WTC11 (cell line): ENCODE measurements at places on chromosomes 3 and 15.
A peak's percentile ranks its signal among the peaks of the same experiment; 100 is the strongest.

- no peak for DNase-seq
Measured at GRCh38 chr3:113747283-113748046, 630 bp downstream of the ATP6V1A start.

DNA sequence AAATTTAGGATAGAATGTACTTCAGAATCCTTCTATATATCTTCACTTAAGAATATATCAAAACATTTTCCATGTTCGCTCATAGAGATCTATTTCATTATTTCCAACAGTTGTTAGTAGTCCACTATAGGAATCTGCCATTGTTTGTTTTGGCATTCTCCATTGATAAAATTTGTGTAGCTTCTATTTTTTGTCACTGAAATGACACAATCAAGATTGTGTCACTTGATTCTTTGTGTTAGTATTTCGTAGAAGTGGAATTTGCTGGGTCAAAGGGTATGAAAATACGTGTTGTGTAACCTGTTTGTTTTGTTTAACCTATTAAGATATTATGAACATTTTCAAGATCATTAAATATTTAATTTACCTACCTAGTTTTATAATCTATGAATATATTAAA, 15.9 kb upstream of the GPR156 start:
- no peak for DNase-seq

GRCh38 chr3:14520967-14521366, 19.2 kb downstream of the GRIP2 start:
- DNase-seq: no peak

- no peak for DNase-seq
Measured at GRCh38 chr3:42209917-42210316, 56.1 kb downstream of the CCK start.

DNA sequence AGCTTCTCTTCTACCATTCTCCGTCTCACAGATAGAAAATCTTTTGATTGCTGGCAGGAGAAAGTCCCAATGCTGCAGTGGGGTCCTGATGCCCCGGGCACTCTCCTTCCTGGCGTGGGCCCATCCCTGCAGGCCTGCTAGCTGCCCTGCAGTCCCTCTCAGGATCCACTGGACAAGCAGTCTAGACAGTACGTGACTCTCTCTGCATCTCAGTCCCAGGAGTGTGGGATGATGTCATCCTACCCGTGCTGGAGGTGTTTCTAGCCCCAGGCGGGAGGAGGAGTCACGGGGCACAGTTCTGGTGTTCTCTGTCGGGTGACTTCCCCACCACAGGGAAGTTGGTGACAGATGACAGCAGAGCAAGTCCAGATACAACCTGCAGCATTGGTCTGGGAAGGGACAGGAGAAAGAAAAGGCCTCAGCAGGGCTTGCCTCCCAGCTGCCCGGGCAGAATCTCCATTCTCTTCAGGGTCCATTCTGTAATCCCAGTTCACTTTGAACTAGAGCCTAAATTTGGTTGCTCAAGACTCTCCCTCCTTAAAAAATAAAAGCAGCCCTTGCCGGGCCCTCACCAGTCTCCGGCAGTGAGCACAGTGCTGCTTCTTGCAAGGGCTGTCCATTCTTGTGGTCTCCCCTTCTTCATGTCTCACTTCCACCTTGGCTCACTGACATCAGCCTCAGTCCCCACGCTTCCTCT, 30.6 kb downstream of the SLC28A1 start:
- DNase-seq: no peak

GRCh38 chr3:72082186-72082715, 297.3 kb upstream of the PROK2 start:
- DNase-seq: no peak

GRCh38 chr3:4895838-4896237, 83.4 kb upstream of the BHLHE40 start:
- DNase-seq: no peak

DNA sequence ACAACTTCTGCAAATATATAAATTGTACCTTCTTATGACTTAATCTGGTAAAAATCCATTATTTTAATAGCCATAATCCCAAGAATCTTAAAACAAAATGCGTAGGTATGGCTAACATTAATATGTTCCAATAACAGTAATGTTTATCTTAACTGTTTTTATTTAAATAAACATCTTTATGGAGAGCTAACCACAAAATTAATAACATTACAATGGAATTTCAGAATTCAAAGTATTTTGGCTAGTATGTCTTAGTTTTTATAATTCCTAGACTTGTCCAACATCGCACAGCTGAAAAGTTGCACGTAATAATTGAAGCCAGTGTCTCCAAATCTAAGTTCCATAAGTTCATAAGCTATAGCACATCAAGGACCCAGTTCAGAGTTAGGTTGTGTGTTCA, 47.6 kb downstream of the ANKRD28 start:
- DNase-seq: no peak

GRCh38 chr3:35596335-35596995, 42.9 kb upstream of the ARPP21 start:
- DNase-seq: no peak

DNA sequence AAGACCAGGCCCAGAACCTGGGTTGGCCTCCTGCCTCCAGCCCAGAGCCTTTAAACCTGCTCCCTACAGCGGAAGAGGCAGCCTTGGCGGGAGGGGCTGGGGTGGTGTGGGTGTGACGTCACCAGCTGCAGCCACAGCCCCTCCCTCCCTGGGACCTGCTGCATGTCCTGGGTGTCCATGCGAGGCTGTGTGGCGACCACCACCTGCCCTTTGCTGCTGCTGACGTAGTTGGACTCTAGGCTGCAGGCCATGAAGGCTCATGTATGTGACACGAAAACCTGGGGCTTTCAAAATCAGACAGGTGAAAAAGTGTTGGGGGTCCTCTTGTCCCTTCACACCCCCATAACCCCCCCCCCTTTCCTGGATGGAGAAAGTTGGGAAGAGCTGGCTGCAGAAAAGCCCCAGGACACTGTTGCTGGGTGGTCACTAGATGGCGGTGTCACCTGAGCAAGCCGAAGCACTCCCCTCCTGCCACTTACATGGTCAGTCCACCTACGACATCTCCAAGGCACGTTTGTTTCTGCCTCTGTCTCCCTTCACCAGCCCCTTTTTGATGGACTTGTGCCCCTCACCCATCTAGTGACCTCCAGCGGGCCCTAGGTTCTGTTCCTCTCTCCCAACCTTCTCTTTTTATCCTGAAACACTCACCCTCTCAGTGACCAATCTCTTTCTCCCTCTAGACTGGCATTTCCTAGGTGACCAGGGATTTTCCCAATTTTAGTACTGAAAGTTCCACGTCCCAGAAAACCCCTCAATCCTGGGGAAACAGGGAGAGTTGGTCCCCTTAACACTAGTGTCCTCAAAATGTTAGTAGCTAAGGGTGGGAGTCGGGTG, 35.2 kb downstream of the SLC6A20 start:
- peak; percentile 68 for DNase-seq

DNA sequence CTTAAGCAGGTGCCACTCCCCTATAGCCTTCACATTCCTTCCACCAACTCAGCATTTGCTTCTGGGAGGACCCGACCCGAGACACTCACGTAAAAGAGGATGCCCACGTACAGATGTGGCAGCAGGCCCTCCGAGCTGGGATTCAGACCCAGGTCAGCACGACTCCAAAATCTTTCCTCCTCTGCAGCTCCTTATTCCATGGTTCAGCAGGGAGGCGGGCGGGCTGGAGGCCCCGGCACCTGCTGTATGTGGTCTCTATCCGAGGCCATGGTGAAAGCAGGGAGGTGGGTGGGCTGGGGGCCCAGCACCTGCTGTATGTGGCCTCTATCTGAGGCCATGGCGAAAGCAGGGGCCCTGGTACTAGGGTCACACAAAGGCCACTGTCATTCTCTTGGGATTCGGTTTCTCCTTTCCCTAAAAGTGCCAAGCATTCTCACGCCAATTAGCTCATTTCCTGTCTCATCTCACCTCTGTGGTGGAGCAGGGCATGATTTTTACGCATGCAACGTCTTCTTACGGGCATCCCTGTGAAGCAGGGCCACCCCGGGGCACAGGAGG, 5.9 kb upstream of the MUC4 start:
- no peak for DNase-seq

- DNase-seq: no peak
Measured at GRCh38 chr3:46442576-46443530, 21.9 kb downstream of the LTF start.

- DNase-seq: no peak
Measured at GRCh38 chr15:80971143-80971542, 18.5 kb downstream of the MESD start.

DNA sequence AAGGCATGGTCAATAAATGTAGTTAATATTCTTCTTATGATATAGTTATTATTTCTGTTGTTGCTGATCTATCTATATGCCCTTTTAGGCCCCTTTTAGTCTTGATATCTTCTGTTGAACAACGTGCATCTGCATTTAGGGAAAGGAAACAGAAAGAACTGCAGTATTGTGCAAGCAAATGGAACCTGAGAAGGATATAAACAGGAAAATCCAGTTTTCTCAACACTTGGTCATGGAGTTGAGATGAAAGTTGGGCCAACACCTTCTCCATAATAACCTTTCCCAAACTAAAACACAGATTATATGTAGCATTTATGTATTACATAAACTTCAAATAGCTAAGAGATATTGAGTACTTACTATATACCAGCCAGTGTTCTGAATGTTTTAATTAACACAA, 179.7 kb downstream of the ADAMTS9 start:
- no peak for DNase-seq

DNA sequence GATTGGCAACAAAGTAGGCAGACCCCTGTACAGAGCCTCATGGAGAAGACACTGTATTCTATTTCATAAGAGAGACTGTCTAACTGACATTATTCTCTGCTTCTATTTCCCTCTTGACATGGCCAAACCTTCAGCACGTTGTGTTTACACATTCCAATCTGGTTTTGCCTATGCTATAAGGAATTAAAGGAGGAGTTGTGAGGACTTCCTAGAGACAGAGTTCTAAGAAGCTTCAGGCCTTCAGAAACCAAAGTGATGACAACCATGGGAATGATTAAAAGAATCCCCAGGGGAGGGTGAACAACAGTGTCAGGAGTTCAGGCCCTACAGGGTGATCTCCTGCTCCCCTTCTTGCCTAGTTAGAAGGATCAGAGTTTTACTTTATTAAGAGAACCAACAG, 44.9 kb upstream of the CAPN7 start:
- no peak for DNase-seq

DNA sequence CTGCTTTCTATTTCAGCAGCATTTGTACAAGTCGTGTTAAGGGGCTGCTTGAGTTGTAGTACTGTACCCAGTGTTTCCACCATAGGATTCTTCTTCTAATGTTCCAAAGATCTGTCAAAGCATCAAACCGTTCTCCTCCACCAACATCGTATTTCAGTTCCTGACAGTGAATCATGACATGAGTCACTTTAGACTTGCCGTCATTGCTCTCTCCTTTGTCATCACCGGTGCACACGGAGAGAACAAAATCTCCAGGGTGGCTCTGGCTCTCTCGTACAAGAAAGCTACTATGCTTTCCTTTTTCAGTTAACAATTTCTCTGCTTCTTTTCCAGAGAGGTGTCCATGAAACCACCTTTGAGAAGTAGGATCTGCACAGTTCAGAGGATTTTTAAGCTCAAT, 270.9 kb upstream of the CCDC54 start:
- DNase-seq: no peak

GRCh38 chr3:99503350-99503749, 135.0 kb upstream of the COL8A1 start:
- no peak for DNase-seq

DNA sequence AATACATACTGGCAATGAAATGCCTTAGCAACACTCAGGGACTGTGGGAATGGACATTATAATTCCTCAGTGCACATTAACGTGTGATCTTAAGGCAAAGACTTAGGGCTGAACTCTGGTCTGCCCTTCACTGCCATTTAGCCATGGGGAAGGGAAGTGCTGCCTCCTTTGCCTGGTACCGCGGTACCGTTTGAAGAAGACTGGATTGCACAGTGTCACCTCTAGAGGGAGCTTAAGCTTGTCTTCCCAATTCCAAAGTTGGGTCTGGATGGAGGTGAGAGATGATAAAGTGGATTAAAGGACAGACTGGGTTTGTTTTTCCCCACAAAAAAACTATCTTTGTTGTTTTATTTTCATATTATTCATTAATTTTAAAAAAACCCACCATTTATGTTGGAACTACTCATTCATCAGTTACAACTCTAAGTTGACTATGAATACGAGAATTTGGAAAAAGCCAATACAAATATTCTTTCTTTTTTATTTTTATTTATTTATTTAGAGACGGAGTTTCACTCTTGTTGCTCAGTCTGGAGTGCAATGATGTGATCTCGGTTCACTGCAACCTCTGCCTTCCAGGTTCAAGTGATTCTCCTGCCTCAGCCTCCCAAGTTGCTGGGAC, 60.0 kb upstream of the SYN2 start:
- DNase-seq: peak; percentile 50
